Hindlimb muscle (tissue), 1 donor: ENCODE measurements at places on chromosomes 2 and 18. TPM values are rescaled to one million over a fixed set of nuclear protein-coding genes. Genes with fewer than 3 reads are reported as not detected.

NYAP2 gene
- polyA plus RNA-seq, result 0.59 TPM

TSPYL6 gene
- not detected for polyA plus RNA-seq

MBD2 gene
- 38.9 TPM for polyA plus RNA-seq

ALPP gene
- not detected for polyA plus RNA-seq

DSG2 gene
- 3.8 TPM for polyA plus RNA-seq

C18orf54 gene
- 5.0 TPM for polyA plus RNA-seq

MTERF4 gene
- 38.9 TPM for polyA plus RNA-seq

SULT1C4 gene
- 17.3 TPM for polyA plus RNA-seq

CDH20 gene
- polyA plus RNA-seq, result 1.1 TPM

POTEJ gene
- 0.06 TPM for polyA plus RNA-seq

GPR55 gene
- not detected for polyA plus RNA-seq

CCDC150 gene
- 3.2 TPM for polyA plus RNA-seq

DSG1 gene
- polyA plus RNA-seq, result 0.88 TPM

MAPK4 gene
- 9.7 TPM for polyA plus RNA-seq

BCL11A gene
- polyA plus RNA-seq, result 3.1 TPM

HS6ST1 gene
- polyA plus RNA-seq, result 26.8 TPM

AQP4 gene
- polyA plus RNA-seq, result 0.74 TPM

TSHZ1 gene
- 36.7 TPM for polyA plus RNA-seq

ALPI gene
- polyA plus RNA-seq, result not detected

SF3B6 gene
- polyA plus RNA-seq, result 70.7 TPM

KCNIP3 gene
- 5.8 TPM for polyA plus RNA-seq

COL4A4 gene
- polyA plus RNA-seq, result 0.08 TPM

IL37 gene
- not detected for polyA plus RNA-seq

SALL3 gene
- polyA plus RNA-seq, result not detected

NT5C1B gene
- not detected for polyA plus RNA-seq

ATP9B gene
- polyA plus RNA-seq, result 22.6 TPM

CHST10 gene
- 11.6 TPM for polyA plus RNA-seq

TMEM127 gene
- polyA plus RNA-seq, result 31.1 TPM

SMC6 gene
- 40.3 TPM for polyA plus RNA-seq

C2orf66 gene
- polyA plus RNA-seq, result 0.23 TPM

BIRC6 gene
- 49.5 TPM for polyA plus RNA-seq

VAMP8 gene
- polyA plus RNA-seq, result 12.5 TPM

PLA2R1 gene
- 1.4 TPM for polyA plus RNA-seq

CRYBA2 gene
- polyA plus RNA-seq, result not detected

PAX3 gene
- 0.44 TPM for polyA plus RNA-seq

KLHL29 gene
- 7.6 TPM for polyA plus RNA-seq

KHK gene
- 1.5 TPM for polyA plus RNA-seq

SLC25A12 gene
- 23.6 TPM for polyA plus RNA-seq

TRIM43 gene
- polyA plus RNA-seq, result not detected

FSIP2 gene
- polyA plus RNA-seq, result 1.1 TPM

C2orf15 gene
- 0.56 TPM for polyA plus RNA-seq

HMSD gene
- polyA plus RNA-seq, result not detected

USP37 gene
- polyA plus RNA-seq, result 10.1 TPM
